ENCODE measurements at places on chromosomes 5 and 9.

- DNase-seq, result no peak
Measured at GRCh38 chr5:103218164-103218563, 40.4 kb upstream of the MACIR start.

DNA sequence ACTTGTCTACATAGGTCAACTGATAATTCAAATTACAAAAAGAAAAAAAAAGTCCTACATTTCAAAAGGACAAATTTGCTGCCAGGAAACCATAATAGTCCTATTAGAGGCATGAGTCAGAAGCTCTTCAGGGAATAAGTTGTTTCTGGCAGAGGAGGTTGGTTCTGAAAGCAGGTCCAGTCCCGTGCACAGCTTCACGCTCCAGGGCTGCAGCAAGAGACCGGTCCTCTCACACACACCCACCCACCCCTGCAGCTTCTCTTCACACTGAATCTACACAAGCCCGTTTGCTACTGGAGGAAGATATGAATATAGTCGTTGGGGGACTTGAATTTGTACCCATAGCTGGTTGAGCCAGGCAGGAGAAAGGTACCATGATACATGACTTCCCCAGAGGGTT, 36.9 kb upstream of the SLC1A3 start:
- DNase-seq, result no peak

GRCh38 chr9:132590318-132591182, 8.1 kb downstream of the BARHL1 start:
- no peak for DNase-seq

DNA sequence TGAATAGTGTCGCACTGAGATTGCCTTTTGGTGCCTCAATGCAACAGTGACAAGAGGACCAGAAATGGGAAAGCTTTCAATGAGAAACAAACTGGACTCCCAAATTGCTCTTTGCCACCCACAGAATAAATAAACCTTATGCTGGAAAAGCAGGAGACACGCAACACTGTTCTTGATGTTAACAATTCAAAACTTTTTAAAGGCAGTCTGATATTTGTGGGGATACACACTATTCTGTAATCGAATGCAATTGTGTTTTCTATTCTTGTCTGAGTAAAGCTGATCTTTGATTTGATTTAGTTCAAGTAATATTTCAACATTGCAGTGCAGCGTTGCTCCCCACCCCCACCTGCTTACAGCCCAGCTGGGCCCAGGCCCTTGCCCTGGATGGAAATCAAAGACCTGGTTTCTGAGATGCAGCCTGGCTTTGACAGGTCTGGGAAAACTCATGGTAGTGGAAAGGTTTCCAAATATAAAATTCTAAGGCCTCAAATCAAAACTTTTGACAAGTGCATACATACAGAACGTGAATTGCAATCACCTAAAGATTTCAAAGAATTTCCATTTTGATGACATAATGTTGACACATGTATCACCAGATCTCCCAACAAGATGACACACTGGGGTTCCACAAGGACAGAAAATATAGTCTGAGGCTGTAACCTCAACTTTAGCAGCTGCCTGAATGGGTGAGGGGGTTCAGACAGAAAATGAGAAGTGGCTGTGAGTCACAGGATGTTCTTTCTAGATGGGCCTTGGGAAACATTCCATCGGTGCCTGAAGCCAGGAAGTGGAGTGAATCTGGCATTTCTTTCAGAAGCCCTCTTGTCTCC, 55.1 kb downstream of the ABCA1 start:
- DNase-seq, result peak; percentile 23

DNA sequence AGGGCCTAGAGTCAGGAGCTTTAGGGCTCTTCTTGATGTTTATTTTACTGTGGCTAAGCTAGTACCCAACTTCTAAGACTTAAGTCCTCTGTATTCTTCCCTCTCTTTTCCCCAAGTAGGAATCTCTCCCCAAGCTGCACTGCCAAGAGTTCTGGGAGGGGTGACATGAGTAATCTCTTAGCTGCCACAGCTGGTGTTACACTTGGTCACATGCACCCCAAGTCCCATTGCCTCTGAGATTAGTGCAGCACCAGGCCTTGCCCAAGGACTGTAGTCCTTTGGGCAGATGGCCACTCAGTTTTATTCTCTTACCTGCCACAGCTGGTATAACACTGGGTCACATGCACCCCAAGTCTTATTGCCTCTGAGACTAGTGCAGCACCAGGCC, 114.7 kb upstream of the RIOK2 start:
- DNase-seq, result no peak

- DNase-seq, result no peak
Measured at GRCh38 chr9:134473141-134474054, 147.1 kb downstream of the RXRA start.

DNA sequence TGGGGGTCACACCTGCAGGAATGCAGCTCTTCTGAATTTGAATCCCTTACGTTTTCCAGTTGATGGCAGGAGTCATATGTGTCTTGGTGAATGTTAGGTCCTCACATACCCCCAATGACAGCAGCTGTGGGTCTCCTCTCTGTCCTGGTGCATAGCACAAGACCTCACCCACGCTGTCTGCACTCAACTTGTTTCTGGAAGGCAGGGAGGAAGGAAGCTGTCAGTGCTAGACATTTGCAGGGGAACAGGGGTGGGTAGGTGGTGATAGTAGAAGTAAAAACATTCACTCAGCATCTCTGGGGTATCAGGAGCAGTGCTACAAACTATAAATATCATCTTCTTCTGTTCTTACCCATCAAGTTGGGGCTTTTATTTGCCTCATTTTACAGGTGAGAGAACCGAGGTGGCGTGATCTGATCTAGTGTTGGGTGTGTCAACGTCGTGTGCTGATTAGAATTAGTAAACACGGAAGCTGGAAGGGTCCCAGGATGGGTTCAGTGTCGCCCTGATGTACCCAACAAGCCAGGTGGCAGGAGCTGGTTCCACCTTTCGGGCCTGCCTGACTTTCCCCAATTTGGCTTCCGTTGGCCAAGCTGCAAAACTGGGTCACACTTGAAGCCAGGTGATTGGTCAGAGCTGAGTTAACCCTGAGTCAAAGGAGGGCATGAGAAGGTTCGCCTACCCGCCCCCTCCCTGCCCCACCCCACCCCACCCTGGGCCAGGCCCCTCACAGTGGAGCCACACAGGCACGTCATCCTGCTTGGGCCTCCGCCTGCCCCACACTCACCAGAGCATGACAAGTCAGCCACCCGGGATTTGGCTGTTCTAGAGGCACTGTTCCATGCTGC, 15.8 kb downstream of the ERGIC1 start:
- no peak for DNase-seq

Data from SIG-M5 (cell line).